ENCODE measurements at places on chromosomes 6 and 20.

GRCh38 chr6:106694343-106694742 is 65.0 kb downstream of the QRSL1 start:
- no peak for DNase-seq

DNA sequence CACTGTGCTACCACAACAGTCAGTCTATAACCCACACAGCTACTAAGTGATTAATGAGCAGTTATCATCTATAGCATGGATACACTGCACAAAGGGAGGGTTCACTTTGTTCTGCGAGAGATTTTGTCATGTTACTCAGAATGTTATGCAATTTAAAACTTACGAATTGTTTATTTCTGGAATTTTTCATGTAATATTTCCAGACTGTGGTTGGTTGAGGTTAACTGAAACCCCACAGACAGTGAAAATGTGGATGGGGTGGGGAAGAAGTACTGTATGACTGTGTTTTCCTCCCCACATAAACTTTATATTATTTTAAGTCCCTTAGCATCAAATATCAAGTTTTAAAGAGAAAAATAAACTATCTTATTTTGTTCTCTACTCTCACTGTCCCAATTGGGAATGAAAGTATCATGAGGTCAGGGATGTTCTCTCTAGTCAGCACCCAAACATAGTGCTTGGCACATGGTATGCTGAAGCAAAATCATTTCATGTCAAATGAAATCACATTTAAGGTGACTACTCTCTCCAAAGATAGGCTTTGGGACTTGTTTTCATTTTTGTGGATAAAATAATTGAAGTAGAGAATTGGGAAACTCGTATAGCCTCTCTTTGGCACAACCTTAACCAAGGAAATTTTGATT is 25.4 kb downstream of the DOP1A start:
- no peak for DNase-seq

DNA sequence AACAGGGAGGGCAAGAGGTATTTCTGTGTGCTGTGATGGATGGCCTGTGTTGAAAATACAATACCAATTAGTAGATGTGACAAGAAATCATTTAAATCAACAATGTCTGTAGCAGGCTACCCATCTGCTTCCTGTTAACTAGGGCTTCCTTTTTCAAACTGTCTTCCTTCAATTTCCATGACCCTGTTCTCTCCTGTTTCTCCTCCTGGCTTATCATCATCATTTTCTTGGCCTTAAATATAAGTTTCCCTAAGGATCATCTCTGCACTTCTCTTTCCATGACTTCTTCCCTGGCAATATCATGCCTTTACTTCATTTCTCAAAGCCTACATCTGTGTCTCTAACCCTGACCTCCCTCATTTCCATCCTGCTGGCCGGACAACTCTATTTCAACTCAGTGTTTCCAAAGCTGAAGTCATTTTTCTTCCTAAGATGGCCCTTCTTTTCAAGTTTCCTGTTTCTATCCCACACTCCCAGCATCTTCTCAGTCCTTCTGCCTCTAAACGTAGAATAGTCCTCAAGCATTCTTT is 18.2 kb downstream of the ZC2HC1B start:
- no peak for DNase-seq

- no peak for DNase-seq
Observed at GRCh38 chr6:93371756-93372155, 47.6 kb downstream of the EPHA7 start.

DNA sequence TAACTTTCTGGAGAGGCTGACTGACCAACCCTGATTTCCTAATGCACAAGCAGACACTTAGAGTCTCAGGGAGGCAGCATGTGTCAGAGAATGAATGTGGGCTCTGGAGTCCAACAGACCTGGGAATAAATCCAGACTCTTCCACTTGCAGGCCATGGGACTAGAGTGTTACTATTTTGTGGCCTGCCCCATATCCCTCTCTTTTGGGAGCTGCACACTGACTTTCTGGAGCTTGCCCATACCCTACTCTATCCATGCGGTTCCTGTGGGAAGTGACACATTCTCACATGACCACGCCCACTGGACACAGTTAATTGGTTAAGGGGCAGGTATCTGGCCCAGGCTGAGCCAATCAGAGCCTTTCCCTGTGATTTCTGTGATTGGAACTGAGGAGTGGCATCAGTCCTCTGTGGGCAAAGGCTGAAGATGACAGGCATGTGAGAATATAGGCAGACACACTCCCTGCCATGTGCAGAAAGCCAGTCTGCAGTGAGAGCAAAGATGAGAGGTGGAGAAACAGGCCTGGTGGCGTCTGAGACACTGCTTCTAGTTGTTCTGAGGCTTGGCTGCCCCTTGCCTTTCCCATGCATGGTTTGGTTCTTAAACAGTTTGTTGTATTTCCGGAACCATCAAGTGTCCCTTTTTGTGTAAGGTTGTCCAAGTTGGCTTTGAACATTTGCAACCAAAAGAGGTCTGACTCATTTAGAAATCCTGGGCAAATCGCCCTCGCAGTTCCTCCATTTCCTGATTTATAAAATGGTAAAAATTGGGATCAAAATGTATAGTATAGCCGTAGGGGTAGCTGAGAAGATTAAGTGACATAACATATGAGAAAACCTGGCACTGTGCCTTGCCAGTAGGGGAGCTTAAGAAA is 125.6 kb downstream of the CDC5L start:
- no peak for DNase-seq

GRCh38 chr6:155223646-155224451 is 40.0 kb upstream of the CLDN20 start:
- DNase-seq, result no peak

- peak; percentile 87 for DNase-seq
Observed at GRCh38 chr6:34888874-34889555, at the start of gene ANKS1A. TSS of gene ANKS1A (plus strand) at chr6:34889255. CDS start at chr6:34889403, 148 bp downstream.

DNA sequence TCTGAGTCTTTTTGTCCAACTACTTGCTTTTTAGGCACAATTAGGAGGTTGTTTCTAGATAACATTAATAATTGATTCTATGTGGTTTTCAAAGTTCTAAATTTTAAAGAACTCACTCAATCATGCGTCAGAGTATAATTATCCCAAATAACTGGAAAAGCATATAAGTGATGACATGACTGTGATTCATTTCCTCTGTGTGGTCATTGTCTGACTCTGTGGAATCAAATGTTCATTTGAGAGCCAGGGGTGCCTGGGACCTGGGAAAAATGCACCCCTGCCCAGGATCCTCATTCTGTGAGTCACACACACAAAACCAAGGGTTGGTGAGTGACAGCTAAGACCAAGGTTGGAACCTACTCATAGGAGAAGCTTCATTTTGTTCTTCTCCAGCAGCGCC is 127.1 kb upstream of the MLIP start:
- DNase-seq, result no peak

- DNase-seq, result no peak
Observed at GRCh38 chr20:38601216-38602184, at the start of gene ARHGAP40. TSS of gene ARHGAP40 (plus strand) at chr20:38601809.

DNA sequence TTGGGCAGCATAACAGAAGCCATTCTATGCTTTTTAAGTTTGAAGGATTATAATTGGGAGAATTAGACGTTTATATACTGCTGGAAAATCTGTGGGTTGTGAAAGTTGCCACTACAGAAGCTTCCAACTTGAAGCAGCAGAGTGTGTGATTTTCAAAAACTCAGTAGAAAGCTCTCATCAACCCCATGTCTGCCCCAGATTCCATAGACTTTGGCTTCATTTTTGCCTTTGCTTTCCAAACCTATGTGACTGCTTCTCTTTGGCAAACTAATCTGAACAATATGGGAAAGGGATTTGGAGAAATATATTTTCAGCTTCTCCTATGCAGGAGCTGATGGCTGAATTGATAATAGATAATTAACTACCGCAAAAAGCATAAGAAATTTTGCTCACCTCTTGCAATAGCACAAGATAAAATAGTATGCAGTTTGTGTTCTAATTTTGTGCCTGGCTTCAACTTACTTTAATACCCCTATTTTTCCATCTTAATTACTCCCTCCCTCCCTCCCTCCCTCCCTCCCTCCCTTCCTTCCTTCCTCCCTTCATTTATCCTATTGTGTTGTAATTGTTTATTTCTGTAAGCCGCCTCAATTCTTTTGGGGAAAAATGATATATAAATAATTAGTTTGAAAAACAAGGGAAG is 214.1 kb upstream of the HS3ST5 start:
- no peak for DNase-seq

DNA sequence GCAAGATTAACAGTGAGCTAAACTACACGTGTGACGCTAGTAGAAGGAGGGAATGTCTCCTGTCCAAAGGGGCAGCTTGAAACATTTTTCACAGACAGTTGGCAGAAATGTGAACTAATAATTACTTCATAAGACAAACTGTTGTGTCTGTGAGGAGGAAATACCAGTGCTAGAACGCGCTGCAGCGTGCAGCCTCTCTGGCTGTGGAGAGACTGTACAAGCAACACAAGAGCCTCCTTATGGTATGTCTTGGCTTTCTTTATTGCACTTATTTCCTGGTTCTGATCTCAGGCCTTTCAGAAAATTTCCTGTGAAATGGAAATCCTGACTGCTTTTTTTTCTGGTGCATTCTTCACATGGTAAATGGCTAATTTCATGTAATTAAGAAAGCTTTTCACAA is 25.3 kb upstream of the TIAM2 start:
- DNase-seq, result no peak

- no peak for DNase-seq
Observed at GRCh38 chr20:44187054-44187771, at the start of gene JPH2. TSS of gene JPH2 (minus strand) at chr20:44187188. CDS start at chr20:44186705, 483 bp downstream.

GRCh38 chr20:20253744-20254330 is 114.1 kb upstream of the INSM1 start:
- no peak for DNase-seq

GRCh38 chr6:16388488-16388887 is 150.1 kb downstream of the GMPR start:
- DNase-seq, result no peak

- DNase-seq, result no peak
Observed at GRCh38 chr6:132466952-132467351, 46.0 kb downstream of the STX7 start.

DNA sequence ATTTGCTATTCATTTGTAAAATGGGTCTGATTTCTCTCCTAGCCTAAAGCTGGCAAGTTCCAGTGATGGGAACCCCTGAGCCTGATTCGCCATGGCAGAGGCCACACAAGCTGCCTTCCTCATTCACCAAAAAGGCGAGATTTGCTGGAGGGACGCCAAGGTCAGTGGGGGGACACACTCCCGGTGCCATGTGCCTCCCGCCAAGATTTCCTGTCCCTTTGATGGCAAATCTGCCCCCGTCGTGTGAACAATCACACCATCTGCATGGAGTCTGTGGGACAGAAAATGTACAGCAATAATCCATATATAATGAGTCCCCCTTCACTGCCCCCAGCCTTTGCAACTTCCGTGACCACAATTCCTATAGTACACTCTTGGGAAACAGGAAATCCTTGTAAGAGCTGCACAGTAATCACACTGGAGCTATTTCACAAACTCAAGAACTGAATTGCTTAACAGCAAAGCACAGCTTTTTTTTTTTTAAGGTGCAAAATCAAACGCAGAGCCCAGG is 15.7 kb upstream of the IGF2R start:
- DNase-seq, result no peak

DNA sequence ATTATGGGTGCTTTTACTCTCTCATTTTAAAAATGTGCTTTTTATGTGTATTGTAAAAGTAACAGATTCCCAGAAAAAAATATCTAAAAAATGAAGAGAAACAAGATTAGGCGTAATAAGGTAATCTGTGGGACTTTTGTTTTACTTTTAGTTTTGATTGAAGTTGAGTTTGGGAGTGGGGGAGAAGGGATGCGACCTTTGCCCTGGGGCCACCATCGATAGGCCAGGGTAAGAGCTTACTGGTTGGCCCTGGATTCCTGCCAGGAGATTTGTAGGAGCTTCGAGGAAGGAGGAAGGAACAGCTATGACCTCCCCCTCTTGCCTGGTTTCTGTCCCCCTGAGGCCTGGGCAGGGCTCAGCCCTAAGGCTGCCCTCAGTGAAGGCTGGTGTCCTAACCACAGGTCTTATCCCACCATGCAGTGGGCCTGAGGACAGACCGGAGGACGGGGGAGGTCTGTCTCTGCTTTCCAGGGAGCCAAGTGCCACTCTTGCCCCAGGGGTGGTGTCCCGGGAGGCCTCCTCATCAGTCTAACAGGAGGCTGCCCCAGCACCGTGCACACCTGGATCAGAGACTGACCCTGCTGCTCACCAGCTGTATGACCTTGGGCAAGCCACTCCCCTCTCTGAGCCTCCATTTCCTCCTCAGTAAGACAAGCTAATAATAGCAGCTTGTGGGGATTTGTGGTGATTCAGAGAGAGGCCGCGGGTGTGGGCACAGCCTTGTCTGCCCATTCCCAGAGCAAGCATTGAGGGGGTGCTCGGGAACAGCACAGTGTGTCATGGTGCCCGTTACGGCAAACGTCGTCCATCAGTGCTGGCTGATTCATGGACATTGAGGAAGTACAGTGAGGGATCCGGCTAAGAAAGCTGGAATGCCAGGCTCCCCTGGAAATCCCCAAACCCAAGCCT is 21.2 kb downstream of the TGM2 start:
- no peak for DNase-seq

GRCh38 chr6:16805243-16805950 is 44.1 kb upstream of the ATXN1 start:
- no peak for DNase-seq

GRCh38 chr20:58950603-58951002 is 30.5 kb upstream of the NELFCD start:
- DNase-seq, result no peak

DNA sequence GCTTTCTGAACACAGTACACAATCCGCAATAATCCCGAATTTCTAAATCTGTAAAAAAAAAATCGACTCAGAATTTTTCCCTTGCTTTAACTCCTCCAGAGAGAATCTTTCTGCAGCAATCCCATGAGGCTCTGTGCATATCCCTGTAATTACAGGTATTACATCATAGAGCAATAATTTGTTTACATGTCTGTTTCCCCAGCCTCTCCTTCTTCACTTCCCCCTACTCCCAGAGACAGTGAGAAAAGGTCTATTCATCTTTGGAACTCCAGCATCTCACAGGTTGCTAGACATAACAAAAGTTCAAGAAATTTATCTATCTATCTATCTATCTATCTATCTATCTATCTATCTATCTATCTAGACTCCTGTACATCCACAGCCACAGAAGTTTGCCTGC is 26.0 kb downstream of the KLHL31 start:
- no peak for DNase-seq

DNA sequence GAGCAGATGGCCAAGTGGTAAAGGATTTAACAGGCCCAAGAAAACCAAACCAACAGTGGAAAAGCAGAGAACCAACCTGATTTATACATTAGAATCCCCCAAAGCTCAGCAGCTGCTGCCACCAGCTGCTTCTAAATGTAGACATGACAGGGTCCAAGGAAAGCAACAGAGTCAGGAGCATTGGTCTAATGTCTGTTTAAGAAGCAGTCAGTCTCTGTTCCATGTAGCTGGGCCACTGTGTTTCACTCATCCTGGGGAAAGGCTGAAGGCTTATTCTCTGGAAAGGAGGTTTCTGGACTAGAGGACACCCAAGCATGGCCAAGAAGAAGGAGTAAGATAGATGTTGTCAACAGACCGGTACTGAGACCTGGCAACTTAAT is 75.4 kb downstream of the TMEM244 start:
- DNase-seq, result no peak

GRCh38 chr6:138538390-138539031 is 39.2 kb upstream of the NHSL1 start:
- no peak for DNase-seq

- DNase-seq, result no peak
Observed at GRCh38 chr6:36599791-36600209, 5.6 kb downstream of the SRSF3 start.

- no peak for DNase-seq
Observed at GRCh38 chr6:111692327-111693164, 86.9 kb upstream of the TRAF3IP2 start.
